NCI-H82 (cell line): ENCODE measurements at places on chromosomes 1 and 21.
A peak's percentile ranks its signal among the peaks of the same experiment; 100 is the strongest.

DNA sequence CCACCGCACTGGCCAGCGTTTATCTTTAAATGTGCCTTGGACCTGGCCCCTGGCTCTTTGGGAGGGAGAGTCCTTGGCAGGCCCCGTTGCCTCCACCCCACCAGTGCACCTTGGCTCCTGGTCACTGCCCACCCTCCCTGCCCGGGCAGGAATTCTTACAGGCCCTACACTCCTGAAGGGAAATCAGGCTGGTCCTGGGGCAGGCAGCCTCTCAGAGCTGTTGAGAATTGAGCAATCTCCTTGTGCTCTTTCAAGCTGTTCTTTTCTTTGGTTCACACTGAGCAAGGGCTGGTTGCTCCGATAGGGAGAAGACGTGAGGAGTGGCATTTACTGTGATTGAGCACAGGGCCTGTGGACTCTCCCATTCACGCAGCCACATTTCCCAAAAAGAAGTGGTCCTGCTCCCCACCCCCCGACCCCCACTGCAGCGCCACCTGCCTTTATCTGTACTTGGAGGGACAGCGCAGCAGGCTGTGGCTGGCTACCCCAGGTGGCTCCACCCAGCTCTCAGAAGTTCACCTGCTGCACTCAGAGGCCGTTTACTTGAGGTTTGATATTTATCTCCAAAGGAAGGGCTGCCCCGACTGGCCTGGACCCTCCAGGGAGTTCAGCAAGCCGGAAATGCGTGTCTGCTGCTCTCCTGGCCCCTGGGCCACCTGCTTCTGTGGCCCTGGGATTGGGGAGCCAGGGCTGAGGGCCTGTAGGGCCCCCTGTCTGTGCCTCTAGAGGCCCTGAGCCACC lies 47.8 kb downstream of the SKI start:
- DNase-seq, result no peak

- DNase-seq, result no peak
Measured at GRCh38 chr1:18320051-18320450, 160.7 kb upstream of the KLHDC7A start.

DNA sequence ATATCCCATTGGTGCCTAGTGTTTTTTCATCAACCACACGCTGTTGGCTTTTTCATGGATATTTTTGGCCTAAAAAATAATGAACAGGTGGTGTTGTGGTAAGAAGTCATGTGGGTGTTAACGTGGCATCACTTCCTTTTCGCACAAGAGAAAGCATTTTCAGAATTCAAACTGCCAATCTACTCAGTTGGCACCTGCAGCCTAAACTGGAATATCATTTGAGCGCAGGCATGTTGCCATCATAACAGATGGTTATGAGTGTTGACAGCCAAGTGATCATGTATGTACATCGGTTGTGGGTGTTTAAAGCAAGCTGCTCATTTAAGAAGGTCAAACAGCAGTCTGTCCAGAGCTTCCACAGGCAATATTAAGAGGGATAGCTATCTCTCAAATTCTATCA lies 1963.0 kb downstream of the NCAM2 start:
- no peak for DNase-seq

DNA sequence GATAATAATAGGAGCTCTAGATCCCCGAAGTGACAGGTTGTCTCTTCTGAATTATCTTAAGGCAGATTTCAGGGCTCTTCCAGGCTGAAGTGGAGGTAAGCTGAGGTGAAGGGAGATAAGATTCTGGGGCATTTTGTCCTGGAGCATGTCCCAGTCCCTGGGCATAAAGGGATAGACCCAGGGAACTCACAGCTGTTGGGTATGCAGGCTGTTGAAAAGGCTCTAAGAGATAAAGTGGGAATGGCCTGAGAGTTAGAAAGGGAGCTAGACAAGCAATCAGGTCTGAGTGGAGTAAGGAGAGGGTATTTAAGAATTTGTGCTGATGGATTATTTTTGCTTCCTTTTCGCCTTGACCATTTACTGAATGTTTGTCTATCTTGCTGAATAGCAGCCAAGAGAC lies 123.7 kb downstream of the NOS1AP start:
- peak; percentile 92 for DNase-seq

DNA sequence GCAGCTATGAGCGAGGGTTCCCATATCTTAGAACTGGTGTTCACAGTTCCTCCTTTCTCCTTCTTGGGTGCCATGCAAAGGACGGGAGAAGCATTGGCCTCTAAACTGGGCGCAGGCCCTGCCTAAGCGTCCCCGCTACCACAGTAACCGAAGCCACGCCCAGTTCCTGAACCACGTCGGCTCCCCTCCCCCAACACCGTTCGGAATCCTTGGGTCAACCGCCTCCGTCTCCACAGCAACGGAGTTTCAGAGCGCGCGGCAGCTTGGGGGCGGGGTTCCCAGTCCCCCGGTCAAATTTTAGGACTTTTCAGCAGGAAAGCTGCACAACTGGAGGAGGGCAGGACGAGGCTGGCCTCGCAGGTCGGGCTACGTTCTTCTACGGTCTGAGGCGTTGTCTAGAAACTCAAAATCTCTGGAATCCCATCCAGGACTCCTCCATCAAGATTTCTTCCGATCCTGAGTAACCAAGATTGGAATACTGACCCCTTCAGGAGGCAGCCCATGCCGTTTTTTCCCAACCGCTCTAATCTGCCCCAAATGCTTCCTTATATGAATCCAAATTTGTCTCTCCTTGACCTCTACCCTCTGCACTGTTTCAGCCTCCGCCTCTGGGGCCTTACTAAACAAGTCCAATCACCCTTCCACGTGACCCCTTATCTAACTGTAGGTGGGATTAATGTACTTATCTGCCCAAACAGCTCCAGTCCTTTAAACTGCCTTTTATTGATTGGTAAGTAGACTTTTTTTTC lies at the start of gene SPAG17:
SPAG17 (minus strand) TSS at position 145 of the 749 bp plus-strand sequence; CDS start at position 74, 71 bp downstream.
- DNase-seq, result peak; percentile 41

GRCh38 chr1:74434321-74434720 lies 78.1 kb downstream of the LRRC53 start:
- DNase-seq, result no peak

- no peak for DNase-seq
Measured at GRCh38 chr1:70188522-70188921, 16.9 kb downstream of the LRRC40 start.

DNA sequence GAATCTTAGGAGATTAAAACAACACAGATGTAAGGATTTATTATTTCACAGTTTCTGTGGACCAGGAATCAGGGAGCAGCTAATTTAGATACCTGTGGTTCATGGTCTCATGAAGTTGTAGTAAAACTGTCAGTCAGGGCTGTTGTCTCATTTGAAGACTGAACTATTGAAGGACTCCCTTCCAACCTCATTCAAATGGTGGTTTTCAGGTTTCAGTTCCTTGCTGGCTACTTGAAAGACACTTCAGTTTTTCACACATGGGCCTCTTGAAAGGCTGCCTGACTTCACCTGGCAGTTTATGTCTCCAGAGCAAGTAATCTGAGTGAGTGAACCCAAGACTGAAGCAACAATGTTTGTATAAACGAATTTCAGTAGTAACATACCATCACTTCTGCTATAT lies 915.9 kb downstream of the PLA2G4A start:
- DNase-seq, result no peak

DNA sequence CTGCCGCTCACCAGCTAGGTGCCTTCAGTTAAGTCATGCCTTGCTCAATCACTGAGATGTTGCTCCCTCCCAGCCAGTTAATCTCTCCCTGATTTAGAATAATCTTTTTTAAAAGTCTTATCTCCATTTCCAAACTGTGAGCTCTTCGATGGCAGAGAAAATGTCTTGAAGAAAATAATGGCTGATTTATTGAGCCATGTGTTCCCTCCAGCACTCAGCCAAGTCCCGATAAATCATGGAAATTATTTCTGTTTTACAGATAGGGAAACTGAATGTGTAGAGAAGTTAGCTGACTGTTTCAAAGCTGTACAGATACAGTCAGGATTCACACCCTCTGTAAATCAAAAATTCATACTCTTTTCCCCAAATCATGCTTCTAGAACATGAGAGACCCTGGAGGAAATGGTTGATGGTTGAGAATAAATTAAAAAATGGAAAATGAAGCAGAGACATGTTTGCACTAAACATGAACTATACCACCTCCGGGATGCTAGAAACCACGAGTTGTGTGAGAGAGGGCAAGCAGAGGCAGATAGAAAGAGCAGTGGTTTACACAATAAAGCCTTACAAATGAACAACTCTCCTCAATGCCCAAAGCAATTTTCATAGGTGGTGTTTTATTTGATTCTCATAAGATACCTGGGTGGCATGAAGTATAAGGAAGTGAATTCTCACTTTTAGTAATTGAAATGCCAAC lies 376.4 kb downstream of the PLPP3 start:
- peak; percentile 59 for DNase-seq

DNA sequence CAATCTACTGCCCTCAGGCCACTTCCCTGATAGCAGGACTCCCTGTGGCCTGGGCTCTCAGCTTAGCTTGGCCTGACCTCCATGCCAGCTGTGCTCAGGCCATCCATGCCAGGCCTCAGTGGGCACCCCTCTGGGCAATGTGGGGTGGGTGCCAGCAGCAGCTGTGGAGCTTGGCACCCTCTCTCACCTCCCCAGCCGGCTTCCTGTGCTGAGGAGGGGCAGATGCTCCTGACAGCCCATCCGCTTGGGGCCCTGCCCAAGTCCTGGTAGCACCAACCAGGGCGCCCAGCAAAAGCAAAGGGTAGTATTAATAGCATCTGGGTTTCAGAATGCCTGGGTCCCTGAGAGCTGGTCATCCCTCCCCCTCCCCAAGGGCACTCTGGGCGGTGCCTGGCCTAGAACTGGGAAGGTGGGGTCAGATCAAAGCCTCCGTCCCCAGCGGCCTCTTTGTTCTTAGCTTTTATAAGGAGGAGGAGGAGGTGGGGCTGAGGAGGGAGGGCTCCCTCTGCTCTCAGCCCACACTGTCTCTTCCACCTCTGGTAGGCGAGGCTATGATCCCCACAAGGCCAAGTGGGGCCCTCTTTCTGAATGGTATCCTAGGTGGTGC lies 6.1 kb downstream of the EFNA4 start:
- peak; percentile 83 for DNase-seq

- no peak for DNase-seq
Measured at GRCh38 chr1:166972826-166973225, 2.5 kb downstream of the ILDR2 start.

DNA sequence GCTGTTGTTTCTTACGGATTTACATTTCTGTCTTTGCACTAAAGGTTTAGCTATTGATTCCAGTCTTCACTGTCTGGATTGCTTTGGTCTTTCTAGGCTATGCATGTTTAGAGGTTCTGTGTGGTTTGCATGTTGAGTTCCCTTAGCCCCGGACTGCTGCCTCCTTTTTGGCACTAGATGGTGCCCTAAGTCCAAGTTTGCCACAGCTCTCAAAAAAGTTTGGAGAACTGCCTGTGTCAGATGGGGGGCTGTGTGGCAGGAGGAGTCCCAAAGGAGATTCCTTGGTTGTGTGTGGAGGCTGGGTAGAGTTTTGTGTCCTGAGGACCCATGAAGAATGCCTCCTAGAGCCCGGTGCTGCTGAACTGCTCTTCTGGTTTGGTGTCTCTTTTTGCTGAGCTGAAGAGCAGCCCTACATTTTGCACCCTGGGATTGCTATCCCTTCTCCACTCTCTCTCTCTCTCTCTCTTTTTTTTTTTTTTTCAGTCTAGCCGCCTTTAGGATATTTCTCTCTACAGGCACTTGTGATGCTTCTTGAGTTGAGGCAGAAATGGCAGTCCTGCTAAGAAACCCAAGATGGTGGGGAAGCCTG lies 74.4 kb downstream of the PTGS2 start:
- DNase-seq, result peak; percentile 73

DNA sequence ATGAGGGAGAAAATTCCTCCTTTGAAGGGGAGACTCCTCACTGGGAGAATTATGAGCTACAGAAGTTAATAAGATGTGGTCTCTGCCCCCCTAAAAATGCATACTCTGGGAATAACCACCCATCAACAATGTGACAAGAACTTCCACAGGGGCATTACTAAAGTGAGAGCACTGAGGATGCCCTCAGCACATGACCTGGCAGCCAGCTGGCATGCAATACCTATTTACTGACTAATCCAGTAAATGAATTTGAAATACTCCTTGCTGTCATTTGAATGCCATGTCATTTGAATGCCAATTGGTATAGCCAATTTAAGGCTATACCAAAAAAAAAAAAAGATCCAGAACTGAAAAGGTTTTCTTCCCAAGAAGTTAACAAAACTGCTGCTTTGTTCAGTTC lies 30.8 kb downstream of the PLPP3 start:
- no peak for DNase-seq

DNA sequence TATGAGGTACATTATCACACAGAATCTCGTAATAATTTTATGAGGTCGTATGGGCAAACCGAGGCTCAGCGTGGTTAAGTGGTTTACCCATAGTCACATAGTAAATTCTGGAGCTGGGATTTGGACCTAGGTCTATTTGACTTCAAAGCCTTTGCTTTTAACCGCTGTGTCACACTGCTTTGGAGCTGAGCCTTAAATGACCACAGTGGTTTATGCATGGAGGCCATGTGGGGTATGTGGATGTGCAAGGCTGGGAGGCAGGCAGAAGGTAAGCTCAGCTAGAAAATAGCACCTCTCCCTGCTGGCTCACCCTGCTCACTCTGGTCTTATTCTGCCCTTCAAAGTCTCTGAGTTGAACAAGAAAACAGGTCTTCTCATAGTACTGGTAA lies 269.5 kb downstream of the TRABD2B start:
- no peak for DNase-seq

- DNase-seq, result peak; percentile 70
Measured at GRCh38 chr1:212485913-212486618, 53.3 kb downstream of the NENF start.

DNA sequence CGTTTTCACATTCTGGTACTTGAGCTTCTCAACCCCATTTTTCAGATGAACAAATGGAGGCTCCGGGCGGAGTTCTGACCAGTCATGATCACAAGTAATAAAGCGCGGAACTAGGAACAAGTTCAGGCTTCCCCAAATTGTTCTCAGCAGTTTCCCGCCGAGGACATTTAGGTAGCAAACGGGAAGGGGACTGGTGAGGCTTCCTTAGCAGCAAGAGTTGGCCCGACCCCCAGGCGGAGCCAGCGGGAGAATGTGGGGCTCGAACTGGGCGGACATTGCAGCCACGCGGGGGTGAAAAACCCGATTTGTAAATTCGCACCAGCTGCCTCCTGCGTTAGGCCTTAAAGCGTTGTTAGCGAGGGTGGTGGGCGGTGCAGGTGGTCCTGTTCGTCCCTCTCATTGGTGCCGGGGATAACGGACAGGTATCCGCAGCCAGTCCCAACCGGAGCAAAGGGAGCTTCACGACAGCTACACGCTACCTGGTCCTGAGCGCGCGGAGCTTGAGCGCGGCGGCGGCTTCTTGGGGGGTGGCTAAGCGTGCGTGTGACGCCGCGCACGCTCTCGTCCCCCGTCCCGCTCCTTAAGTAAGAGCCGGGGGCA lies 15.3 kb downstream of the SEMA6C start:
- peak; percentile 73 for DNase-seq

GRCh38 chr1:9107136-9107535 lies 21.8 kb downstream of the GPR157 start:
- no peak for DNase-seq

DNA sequence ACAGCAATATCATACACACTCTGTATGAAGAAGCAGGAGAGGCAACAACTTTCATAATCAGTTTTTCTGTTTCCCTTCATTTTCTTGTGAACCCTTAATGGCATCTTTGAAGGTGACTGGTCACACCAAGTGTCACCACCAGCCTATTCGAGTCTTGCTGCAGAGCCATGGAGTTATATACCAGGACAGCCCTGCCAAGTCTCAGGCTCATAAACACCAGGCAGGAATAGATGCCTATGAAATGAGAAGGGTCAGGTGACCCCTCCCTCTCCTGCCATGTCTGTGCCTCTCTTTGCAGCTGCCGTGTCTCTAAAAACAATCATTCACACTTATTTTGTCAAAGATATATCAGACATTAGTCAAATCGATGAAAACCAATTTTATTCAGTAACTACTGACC lies 28.0 kb downstream of the NECAP2 start:
- no peak for DNase-seq

- no peak for DNase-seq
Measured at GRCh38 chr1:81155131-81155530, 645.6 kb upstream of the ADGRL2 start.

GRCh38 chr1:89598450-89599331 lies 34.2 kb upstream of the LRRC8C start:
- DNase-seq, result peak; percentile 61
